Stimulated activated naive B cell treated with anti-CD40 and anti-IgM and Interleukin-4, amounts not matched to agents 10 μg/mL and 1 μg/mL and 100 μg/mL, for 72 hours (primary cell): ENCODE measurements at places on chromosomes 6 and 20.

DNA sequence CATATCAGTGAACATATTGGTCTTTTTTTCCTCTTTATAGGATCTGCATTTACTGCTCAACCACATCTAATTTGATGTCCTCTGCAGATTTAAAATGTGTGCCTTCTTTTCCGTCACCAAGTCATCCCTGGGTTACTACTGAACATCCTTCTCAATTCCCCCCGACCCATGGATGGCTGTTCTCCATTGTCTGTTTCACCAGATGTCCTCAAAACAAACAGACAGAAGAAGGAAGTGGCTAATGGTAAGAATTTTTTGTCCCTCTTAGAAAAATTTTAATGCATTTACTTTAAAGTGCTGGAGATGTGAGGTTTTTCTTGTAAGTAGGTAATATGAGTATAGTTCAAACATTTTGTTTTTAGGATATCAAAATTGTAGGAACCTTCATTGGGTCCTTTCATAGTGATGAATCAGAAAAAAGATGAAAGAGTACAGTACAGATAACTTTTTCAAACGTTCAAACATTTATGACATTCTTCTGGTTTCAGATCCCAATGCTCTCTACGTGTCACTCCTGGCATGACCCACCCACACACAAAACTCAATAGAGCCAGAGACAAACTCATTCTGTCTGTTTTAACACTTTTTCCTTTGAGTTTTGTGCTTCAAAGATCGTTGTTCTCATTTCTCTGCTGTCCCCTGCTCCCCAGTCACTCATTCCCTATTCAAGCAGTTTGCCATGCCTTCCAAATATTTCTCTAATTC, 276.4 kb downstream of the PRL start:
- no peak for DNase-seq

DNA sequence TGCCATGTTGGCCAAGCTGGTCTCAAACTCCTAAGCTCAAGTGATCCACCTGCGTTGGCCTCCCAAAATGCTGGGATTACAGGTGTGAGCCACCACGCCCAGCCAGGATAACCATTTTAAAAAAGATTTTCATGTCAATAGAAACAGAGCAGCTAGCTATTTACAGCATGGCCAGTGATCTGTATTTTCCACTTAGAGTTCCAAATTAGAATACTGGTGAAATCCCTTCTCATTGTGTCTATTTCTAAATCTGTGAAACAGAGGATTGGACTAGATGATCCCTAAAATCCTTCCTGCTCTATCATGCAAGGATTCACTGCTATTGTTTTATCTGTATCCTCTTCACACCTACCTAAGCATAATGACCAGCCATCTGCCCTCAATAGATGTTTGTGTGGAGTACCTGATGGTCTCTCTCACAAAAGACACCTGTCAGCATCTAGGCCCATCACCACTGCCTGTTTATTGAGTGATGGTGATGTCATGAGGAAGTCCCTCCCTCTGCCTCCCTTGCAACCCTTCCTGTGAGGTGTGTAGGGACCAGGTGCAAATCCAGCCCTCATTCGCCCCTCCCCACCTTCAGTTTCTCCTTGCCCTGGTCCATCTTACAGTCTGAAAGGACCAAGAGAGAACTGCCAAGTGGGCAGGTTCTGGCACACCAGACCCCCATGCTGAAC, 26.5 kb upstream of the SMIM29 start:
- no peak for DNase-seq

- no peak for DNase-seq
Measured at GRCh38 chr20:61353261-61354000, 101.4 kb downstream of the CDH4 start.

GRCh38 chr6:13725570-13725969, 13.9 kb upstream of the RANBP9 start:
- no peak for DNase-seq

- no peak for DNase-seq
Measured at GRCh38 chr6:24988562-24988961, 52.8 kb upstream of the RIPOR2 start.

DNA sequence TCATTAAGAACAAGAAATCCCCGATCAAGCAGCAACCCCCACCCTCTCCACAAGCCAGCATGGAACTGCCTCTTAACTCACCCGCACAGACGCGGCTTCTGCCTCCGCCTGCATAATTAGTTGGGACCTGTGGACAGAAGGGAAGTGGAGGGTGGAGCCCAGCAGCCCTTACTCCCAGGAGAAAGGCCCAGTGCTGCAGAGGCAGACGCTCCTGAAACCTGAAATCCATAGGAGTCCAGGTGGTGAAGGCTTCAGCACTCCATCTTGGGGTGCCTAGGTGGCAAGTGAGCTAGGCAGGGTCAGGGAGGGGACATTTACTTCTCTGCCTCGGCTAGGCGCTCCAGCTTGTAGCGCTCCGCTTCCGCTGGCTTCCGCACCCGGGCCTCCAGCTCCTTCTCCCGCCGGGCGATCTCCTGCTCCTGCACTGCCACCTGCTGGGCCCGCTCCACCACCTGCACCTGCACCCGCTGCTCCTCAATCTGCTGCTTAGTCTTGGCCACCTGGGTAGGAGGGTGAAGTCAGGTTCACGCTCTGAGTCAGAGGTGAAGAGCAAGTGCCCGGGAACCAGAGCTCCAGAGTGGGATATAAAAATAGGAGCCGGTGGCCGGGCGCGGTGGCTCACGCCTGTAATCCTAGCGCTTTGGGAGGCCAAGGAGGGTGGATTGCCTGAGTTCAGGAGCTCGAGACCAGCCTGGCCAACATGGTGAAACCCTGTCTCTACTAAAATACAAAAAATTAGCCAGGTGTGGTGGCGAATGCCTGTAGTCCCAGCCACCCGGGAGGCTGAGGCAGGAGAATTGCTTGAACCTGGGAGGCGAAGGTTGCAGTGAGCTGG, 10.7 kb downstream of the TUBB start:
- DNase-seq: peak; percentile 72

DNA sequence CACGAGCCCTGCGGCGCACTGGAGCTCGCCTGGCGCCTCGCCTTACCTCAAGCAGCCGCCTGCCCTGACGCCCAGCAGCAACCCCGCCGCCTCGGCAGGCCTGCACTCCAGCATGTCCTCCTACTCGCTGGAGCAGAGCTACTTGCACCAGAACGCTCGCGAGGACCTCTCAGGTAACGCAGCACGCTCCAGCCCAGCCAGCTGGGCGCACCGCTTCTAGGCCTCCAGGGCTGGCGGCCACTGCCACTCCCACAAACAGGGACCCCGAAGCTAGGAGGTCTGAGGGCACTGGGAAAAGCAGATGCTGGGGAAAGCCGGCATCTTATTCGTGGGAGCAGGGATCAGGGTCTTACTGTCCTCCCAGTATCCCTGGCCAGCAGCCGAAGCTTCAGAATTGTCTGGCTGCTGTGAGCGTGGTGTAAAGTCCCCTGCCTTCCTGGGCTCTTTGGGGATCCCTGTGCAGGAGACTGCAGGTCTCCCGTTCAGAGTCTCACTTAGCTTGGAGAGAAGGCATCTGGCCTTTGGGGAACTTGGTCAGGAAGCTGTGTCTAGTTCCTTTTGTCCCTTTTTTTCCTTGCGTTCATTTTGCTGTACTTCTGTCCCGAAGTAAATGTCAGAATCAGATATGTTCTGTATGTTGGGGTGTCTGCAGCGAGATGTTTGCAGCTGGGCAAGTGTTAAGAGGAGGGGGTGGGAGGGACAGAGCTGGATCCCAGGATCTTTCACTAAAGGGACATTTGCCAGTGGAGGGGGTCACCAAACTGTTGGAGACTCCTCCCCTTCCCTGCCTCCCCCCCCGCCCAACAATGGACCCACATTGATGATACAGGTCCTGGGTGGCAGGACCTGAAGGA, 1.8 kb downstream of the FOXF2 start:
- DNase-seq: no peak

DNA sequence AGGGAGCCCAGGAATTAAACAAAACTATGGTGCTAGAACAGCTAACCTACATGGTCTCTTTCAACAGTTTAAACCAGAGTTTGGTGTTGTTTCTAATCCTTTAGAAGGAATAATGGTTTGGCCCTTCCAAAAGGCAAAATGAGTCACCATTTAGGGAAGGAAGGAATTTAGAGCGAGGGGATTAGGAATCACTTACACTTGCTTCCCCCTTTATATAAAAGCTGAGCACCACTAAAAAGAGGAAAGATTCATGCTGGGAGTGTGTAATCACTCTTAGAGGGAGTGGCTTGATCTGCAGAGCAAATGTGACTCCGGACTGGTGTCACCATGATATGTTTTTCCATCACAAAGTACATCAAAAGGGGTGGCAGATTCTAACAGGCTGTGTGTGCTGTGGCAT, 63.6 kb downstream of the F13A1 start:
- DNase-seq: no peak

- no peak for DNase-seq
Measured at GRCh38 chr20:35511814-35512420, 17.5 kb downstream of the C20orf173 start.

GRCh38 chr6:453152-453551, 61.6 kb downstream of the IRF4 start:
- no peak for DNase-seq

DNA sequence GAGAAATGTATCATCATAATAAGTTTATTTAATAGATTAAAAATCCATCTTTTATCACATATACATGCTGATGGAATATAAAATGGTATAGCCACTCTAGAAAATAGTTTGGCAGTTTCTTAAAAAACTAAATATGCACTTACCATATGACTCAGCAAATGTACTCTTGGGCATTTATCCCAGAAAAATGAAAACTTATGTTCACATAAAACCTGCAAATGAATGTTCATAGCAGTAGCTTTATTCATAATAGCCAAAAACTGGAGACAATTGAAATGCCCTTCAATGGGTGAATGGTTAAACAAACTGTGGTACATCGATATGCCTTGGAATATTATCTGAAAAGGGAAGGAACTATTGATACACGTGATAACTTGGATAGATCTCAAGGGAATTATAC, 6.4 kb upstream of the NCOA7 start:
- no peak for DNase-seq
